ENCODE measurements at places on chromosomes 16 and 17.

- no peak for DNase-seq
These were observed 293.1 kb upstream of the FOXF1 start for GRCh38 chr16:86217001-86217890.

GRCh38 chr17:46262271-46262670 lies 32.7 kb upstream of the LRRC37A start:
- DNase-seq = no peak

DNA sequence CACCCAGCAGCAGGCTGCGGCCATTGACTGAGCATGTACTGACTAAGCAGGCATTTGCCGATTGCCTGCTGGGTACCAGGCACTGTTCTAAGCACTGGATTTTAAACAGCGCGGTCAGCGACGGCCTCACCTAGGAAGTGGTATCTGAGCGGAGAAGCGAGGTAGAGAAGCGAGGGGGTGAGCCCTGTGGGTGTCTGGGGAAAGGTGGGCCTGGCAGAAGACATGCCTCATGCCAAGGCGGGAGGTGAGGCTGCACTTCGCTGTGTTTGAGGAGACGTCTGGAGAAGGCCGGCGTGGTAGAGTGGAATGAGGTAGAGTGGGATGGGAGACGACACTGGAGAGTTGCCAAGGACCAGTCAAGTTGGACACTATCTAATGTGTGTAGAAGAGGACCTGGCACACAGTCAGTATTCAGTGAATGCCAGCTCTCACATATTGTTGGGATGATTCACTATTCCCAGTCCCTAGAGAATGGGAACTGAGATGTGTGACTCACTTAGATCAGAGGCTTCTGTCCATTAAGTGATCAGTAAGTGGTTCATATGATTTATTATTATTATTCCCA lies 14.4 kb downstream of the SYCE1L start:
- DNase-seq = no peak

DNA sequence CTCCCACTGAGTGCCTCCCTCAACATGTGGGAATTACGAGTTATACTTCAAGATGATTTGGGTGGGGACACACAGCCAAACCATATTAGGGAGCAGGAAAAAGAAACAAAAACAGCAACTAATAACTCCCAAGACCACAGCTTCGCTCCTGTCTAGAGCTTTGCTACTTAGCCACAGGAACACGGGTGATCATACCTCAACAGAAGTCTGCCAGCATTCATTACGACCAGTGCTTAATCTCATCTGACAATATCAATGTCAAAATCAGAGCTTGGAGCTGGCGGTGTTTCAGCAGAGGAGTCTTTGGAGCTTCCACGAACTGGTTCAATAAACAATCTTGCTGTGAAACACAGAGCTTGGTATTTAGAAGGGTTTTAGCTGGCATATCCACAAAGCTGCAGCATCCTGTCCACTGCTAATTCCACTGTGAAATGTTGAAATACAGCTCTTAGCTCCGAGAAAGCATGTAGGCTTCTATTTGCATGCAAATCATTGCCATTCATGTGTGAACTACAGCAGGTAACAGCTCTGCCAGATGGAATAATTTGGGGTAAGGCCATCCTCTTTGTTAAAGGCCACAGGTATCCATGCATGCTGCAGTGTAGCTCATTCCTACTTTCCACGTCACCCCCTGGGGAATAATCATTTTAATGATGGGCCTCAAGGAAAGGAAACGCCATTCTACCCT lies 128.4 kb upstream of the GOT2 start:
- DNase-seq = no peak

DNA sequence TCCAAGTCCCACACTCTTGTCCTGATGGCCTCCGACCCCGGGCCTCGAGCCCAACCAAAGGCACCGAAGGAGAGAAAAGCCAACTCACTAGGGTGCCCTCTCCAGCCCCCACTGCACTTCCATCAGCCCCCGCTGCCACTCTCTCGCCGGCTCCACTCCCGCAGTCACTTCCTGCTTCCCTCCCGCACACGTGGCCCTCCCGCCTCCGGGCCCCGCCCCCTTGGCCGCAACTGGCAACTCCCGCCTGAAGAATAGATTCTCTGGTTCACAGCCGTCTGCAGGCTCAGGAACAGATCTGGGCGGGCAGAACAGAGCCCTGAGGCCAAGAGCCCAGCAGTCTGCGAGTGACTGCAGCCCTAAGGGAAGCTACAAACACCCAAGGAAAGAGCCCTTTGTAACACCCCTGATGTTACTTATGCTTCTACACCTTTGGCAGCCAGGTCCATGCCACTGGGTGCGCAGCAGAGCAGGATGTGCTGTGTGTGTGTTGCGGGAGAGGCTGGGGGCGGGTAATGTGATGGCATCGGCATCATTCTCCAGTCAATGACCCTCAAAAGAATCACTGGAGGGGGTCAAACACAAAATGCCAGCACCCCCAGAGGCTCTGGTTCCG lies at the start of gene SLC39A11:
SLC39A11 (minus strand) TSS at position 166 of the 613 bp plus-strand sequence. CDS start 3,924 bp downstream, outside the sequence.
- DNase-seq = peak; percentile 95

DNA sequence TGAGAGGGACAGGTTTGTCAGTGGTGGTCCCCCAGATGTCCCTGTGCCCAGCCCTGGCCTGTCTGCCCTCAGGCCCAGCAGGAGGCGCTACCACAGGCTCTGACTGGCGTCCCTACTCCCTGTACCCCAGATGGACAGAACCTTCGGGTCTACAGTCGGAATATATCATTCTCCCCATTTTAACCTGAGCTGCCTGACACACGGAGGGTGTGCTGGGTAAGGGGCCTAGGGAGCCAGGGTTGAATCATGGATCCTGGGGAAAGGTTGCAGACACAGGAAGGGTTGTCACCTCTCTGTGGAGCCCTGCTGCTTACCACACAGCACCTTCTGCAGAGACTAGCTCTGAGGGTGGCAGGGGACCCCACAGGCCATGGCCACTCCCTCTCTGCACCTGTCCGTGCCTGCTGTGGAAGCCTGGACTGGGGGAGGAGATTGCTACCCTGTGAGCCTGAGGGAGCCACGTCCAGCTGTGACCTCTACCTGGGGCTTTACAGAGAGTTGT lies 162.2 kb upstream of the ZNF267 start:
- no peak for DNase-seq

DNA sequence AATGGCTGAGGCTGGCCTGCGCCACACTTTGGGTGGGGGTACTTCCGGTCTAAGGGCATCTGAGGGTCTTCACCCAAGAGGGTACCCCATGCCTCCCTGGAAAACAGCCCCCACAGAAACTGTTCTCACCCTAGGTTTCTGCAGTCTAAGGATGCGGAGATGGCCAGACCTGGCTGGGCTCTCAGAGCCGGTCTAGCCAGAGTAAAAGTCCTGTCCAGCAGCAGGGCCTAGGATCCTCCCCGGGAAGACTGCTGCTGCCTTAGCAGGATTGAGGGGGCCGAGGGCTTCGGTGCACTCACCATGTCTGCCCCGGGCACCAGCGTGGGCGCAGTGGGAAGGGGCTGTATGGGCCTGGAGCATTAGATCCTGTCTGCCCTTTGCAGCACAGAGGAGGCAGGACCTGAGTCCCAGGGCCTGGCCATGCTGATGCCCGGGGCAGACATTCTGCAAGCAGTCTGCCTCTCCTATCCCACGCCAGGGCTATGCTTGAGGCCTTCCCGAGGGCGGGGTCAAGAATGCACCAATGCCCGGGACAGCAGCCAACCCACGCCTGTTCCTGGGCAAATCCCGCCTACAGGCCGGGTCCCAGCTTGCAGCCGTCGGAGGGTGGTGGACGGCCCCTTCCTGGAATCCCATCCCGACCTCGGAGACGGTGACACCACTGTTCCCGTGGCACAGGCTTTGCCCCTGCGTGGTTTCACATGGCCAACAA lies 54.7 kb downstream of the CBFA2T3 start:
- no peak for DNase-seq

DNA sequence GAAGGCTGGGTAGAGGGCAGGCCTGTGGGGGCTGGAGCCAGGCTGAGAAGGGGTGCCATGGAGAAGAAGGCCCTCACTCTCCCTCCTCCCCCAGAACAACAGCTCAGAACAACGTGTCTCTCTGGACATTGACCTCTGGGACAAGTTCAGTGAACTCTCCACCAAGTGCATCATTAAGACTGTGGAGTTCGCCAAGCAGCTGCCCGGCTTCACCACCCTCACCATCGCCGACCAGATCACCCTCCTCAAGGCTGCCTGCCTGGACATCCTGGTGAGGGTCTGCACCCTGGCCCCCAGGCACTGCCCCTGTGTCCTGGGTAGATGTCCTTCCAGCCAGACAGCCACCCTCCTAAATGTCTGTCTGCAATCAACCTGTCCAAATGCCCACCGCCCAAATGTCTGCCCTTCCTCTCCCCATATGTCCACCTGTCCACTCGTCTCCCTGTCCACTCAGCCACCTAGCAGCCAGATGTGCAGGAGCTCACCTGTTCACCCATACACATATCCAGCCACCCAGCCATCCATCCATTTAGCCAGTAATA lies 12.2 kb downstream of the GJD3 start:
- DNase-seq = no peak
